ENCODE measurements at places on chromosomes 3 and 15. TPM values are rescaled to one million over a fixed set of nuclear protein-coding genes. Genes with fewer than 3 reads are reported as not detected.

DNA sequence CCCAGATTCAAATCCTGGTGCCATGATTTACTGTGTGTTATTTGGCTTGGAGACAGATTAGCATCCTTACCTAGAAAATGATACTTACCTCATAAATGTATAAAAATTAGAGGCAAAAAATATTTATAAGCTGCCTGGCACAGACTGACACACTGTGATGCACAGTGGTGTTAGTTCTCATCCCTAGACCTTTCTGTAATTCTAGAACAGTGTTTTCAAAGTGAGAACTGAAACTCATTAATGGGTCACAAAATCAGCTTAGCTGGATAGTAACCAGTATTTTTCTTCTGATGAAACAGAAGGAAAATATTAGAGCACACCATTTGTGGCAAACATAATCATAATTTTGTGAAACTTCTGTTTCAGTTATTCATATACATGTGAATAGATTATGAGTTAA is 17.9 kb upstream of the MTHFS start:
- DNase-seq, result no peak

RBP2 gene
- 12,637 TPM for polyA plus RNA-seq

GRCh38 chr3:13141183-13141582 is 68.0 kb upstream of the IQSEC1 start:
- no peak for DNase-seq

SLC35G2 gene
- polyA plus RNA-seq, result 1.6 TPM
